ENCODE measurements at places on chromosomes 7 and 10. TPM values are rescaled to one million over a fixed set of nuclear protein-coding genes. Genes with fewer than 3 reads are reported as not detected.

PNLIPRP1 gene
- total RNA-seq, result not detected

P4HA1 gene
- total RNA-seq, result 27.5 TPM

TOMM7 gene
- total RNA-seq, result 477 TPM

SOSTDC1 gene
- not detected for total RNA-seq

DGKI gene
- 0.38 TPM for total RNA-seq

SLC26A4 gene
- total RNA-seq, result 0.12 TPM

AOAH gene
- total RNA-seq, result 0.13 TPM

GNGT1 gene
- not detected for total RNA-seq

SYNPO2L gene
- total RNA-seq, result not detected

SLIT1 gene
- total RNA-seq, result 0.03 TPM

UCN3 gene
- not detected for total RNA-seq

STEAP2 gene
- 5.4 TPM for total RNA-seq

CLDN3 gene
- 1.8 TPM for total RNA-seq

TAS2R5 gene
- total RNA-seq, result not detected

CTTNBP2 gene
- 0.41 TPM for total RNA-seq

GLCCI1 gene
- 1.2 TPM for total RNA-seq

GLI3 gene
- total RNA-seq, result 0.34 TPM

LRIT2 gene
- not detected for total RNA-seq

DYDC2 gene
- total RNA-seq, result not detected

PAX4 gene
- total RNA-seq, result not detected

SORCS3 gene
- total RNA-seq, result not detected

Data from A549 treated with DMSO at 1 μM for 4 hours (cell line).